B cell (primary cell): ENCODE measurements at places on chromosomes 4 and X. TPM values are rescaled to one million over a fixed set of nuclear protein-coding genes. Genes with fewer than 3 reads are reported as not detected.

Gene BBS7
- polyA plus RNA-seq, result 4.0 and 4.3 TPM in 2 replicates

Gene TLR3
- polyA plus RNA-seq, result not detected in 2 replicates

- no peak for DNase-seq
Measured at GRCh38 chr4:62006108-62006507, 806.0 kb downstream of the ADGRL3 start.

DNA sequence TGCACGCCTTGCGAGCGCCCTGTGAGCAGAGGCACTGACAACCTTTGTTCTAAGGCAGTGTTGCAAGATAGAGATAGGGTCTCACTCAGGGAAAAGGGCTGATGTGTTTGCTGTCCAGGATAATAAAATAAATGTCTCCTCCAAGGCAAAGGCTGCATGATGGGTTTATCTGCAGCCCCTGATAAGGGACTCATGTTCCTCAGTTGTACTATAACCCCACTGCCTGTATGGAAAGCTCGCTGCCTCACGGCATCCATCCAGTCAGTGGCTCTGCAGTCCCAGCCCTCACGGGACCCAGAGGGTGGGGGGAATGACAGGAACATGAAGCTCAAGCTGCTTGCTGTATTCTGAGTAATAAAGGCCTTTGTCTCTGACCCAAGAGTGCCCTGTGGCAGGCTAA lies 22.6 kb downstream of the BCLAF3 start:
- no peak for DNase-seq

DNA sequence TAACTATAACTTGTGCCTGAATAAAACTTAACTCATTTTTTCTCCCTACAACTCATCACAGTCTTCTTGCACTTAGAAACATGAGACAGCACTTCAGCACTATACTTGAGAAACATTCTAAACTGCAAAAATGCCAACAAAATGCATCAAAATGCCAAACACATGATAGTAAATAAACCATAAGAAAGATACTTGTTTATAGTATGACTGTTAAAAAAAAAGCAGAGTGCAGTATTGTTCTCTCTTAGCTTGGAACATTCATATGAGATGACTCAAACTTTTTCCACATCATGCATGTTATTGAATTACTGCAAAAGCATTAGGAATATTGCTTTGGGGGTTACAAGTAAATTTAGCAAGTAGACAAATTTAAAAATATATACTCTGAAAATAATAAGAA lies 135.7 kb upstream of the ANXA10 start:
- no peak for DNase-seq
